Activated CD8-positive, alpha-beta memory T cell treated with anti-CD3 and anti-CD28 coated beads for 24 hours (primary cell): ENCODE measurements at places on chromosomes 12 and 14.

DNA sequence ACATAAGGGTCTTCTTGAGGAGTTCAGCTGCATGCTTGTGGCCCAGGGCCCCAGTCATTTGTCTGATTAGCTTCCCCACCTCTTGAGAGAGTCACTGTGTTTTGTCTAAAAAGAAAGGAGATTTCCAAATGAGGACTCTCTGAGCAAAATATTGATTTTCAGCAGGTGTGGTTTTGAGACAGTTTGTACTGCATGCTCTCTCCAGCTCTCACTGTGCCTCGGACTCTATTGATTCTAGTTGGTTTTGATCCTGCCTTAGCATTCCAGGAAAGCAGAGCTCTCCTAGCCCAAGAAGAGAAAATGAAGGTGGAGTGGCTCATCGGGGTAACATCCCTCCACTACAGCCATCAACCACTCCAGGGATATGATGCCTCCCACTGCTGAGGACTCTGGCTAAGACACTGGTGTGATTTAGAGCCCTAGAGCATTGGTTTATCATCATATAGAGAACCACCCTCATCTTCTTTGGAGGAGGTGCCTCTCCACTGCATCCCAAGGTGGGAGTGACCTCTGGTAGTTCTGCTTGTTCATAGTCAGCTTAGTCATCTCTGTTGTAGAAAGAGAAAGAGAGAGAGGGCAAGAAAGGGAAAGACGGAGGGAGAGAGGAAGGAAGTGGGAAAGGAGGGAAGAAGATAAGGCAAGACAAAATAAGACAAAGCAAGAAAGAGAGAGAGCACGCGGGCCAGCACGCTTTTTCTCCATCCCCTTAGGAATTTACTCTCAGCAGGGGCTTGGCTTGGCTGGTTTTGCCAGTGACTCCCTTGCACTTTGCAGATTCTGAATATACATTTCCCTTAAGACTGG, 365.6 kb downstream of the DPF3 start:
- DNase-seq, result no peak

DNA sequence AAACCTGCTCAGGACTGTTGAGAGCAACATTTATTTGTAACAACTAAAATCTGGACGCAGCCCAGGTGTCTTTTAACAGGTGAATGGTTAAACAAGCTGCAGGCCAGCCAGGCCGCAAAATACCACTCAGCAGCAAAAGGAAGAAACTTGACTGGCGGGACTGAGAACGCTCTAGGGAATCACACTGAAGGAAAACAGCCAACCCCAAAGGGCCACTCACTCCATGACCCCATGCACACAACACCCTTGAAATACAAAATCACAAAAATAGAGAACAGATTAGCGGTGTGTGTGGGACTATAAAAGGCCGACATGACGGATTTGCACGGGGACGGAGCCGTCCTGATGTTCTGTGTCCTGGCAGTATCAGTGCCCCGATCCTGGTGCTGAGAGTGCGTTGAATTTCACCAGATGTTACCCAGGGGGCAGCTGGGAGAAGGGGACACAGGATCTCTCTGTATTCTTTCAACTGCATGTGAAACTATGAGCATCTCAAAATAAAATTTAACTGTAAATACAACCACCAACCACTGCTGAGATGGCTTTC, 23.0 kb downstream of the VPS37B start:
- no peak for DNase-seq

DNA sequence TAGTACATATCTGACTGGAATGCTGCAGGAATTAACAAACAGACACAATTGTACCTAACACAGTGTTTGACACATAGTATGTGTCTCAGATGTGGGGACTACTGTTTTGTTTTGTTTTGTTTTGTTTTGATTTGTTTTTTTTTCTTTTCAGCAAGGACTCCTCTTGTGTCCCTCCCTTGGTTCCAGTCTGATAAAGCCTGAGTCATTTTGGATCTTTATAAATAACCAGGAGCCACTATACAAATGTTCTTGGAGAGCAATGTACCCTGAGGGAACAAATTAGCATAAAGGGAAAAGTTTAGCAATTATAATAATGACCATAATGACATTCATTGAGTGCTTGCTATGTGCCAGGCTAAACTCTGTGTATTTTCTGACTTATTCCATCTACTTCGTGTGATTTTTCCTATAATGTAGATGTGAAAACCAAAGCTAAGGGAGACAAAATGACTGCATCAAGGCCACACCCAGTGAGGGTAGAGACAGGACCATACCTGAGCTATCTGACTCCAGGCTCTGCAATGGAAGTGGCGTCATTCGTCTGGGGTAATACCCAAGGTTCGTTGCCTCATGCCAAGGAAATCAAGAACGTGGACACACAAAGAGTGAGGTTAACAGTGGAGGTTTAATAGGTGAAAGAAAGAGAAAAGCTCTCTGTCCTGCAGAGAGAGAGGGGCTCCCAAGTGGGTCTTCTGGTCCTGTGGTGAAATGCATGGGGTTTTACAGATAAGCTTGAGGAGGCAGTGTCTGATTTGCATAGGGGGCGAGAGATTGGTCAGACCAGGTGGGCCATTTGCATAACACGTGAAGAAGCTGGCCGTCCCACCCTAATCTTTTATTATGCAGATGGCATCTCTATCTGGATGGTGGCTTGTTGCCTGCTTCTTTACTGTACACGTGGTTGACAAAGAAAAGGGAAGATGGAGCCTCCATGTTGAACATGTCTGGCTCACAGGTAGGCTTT, 285.5 kb upstream of the SFSWAP start:
- no peak for DNase-seq

GRCh38 chr12:69679119-69679518, 20.0 kb downstream of the BEST3 start:
- no peak for DNase-seq

- DNase-seq, result no peak
Measured at GRCh38 chr12:66587912-66588311, 91.0 kb downstream of the GRIP1 start.

GRCh38 chr12:80707126-80707829, at the start of gene MYF6:
Gene MYF6, plus strand, starts transcription at chr12:80707634. Its CDS starts 86 bp downstream, at chr12:80707720.
- no peak for DNase-seq

DNA sequence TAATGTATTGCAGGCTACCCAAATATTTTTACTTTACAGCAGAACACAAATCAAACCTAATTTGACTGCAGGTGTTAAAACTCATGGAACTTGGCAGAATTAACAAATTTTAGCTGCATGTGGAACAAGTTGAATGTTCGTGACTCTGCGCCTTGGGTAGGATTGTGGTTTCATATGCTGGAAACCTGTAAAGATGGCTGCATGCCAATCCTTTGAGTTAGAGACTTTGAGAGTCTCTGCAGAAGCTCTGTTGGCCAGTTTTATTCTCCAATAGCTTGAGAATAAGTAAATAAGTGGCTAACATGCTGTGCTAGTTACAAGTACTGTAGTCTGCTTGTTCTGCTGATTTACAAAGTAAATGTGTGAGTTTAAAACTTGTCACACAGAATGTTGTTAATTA, 77.8 kb downstream of the PDE6H start:
- DNase-seq, result no peak

GRCh38 chr12:100845095-100845494, 50.5 kb downstream of the ANO4 start:
- DNase-seq, result no peak

DNA sequence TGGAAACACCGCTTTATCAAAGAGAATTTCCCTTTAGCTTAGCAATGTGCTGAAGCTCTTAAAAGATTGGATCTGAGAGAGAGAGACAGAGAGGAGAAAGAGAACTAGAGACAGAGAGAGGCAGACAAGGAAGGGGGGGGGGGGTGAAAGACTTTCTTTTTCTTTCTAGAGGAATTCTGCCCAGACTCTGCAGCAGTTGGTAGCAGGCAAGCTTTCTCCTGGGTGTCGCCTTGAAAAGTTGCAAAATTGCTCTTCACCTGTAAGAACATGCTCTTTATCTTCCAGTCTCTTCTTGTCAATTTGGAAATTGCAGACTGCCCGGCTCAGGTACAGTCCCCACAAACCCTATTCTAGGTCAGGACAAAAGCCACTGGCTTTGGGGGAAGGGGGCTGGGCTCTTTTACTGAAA, 2.9 kb upstream of the OTX2 start:
- no peak for DNase-seq

- no peak for DNase-seq
Measured at GRCh38 chr12:43973993-43974392, 138.1 kb downstream of the TMEM117 start.

DNA sequence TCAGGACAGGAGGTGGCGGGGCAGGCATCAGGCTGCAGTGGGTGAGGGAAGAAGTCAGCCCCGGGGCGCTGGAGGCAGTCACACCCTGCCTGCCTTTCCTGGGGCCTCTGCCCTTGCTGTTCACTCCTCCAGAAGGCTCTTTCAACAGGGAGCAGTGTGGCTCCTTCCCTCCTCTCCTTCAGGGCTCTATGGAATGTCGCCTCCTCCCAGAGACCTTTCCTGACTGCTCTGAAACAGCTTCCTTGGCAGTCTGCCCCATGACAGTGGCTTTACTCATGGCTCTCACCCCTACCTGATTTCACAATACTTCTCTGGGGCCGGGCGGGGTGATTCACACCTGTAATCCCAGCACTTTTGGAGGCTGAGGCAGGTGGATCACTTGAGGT, 7.1 kb downstream of the RHOF start:
- no peak for DNase-seq

DNA sequence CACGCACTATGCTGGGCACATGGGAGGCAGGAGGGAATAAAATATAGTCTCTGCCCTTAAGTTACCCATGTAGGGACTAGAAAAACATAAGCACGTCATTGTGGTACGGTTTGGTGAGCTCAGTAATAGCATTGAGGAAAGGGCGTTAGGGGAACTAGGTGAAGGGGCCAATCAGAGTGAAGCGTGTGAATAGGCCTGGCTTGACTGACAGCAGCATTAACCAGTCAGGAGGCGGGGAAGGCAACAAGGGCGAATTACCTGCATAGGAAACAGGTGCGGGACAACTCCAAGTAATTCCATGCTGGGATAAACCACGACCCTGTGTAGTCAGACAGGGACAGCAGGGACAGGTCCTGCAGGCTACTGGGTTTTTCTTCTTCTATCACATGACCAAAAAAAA, 107.7 kb downstream of the UNC79 start:
- DNase-seq, result no peak

GRCh38 chr12:38102197-38102596, 214.4 kb upstream of the ALG10B start:
- no peak for DNase-seq

DNA sequence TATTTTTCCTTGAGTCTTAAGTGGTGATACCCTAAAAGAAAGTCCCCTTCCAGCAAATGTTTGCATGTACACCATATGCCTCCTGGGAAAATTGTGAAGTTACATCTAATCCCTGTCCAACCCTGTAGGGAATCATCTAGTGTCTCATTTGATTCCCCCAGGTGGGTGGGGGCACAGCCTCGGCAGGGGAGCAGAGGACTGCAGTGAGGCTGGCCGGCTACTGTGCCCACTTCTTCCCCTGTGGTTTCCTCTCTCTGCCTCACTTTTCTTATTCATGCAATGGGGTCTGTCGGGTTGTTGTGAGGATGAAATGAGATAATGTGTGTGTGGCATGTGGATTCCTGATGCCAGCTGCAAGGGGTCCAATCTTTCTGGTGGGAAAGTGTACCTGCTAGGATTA, 6.0 kb downstream of the PAPLN start:
- DNase-seq, result no peak

GRCh38 chr12:77577791-77578190, 252.9 kb upstream of the NAV3 start:
- DNase-seq, result no peak

- no peak for DNase-seq
Measured at GRCh38 chr12:56916996-56917333, 17.2 kb downstream of the SDR9C7 start.

- DNase-seq, result no peak
Measured at GRCh38 chr12:127656266-127656665, 610.7 kb upstream of the TMEM132C start.

DNA sequence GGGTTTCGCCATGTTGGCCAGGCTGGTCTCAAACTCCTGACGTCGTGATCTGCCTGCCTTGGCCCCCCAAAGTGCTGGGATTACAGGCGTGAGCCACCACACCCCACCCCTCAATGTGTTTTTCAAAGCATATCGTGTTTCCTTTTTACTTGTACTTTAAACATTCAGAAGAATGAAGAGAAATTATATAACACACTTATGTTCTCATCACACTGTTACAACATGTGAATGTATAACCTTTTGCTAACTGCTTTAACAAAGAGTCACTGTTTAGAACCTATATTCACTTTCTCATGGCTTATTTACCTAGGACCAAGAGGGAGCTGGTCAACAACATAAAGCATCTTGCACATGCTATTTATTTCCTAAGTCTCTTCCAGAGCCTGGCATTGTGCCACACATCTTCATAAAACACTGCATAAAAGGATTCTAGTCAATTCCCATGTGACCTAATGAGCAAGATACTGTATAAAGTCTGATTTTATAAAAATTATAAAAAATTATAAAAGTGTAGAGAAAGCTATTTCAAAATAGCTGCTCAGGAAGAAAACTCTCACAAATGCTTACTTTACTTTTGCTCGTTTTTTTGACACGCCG, 16.0 kb upstream of the ACTR6 start:
- no peak for DNase-seq

DNA sequence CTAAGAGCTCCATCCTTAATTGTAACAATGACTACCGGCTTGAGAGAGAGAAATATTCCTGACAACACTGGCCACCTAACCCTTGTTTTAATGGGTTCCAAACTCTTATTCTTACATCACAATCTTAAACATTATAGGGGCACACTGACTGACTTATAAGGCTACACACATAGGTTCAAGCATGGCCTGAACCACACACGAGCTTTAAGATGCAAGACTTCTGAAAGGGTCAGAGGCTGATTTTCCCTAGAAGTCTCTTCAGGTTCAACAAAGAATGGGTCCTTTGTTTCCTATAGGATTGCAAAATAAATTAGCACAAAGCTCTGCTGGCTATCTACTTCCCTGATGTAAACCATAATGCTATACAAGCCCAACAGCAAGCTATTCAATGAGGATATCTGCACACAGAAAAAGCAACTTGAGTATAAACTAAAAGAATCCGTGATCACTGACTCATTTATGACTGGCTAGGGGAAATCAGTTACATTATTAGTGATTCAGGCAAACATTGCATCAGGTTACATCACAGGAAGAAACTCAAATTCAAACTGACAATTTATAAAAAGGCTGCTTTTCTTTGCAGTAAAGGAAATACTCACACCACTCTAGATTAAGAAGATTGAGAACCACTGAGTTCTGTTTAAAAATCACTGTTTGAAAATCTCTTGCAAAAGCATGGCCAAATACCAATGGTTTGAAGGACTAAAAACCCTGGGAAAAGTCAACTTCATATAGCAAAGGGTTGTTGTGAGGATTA, 8.5 kb downstream of the BTG1 start:
- no peak for DNase-seq

GRCh38 chr12:123713823-123714585, 1.9 kb downstream of the ATP6V0A2 start:
- DNase-seq, result peak; percentile 70

- DNase-seq, result no peak
Measured at GRCh38 chr12:780750-781379, 28.5 kb downstream of the WNK1 start.

- no peak for DNase-seq
Measured at GRCh38 chr14:33776871-33777270, 174.0 kb downstream of the EGLN3 start.

GRCh38 chr12:12700254-12700653, 4.3 kb upstream of the GPR19 start:
- no peak for DNase-seq

- DNase-seq, result no peak
Measured at GRCh38 chr14:64649383-64649998, 54.7 kb upstream of the PLEKHG3 start.
